Activated CD4-positive, CD25-positive, alpha-beta regulatory T cell (primary cell): ENCODE measurements at places on chromosomes 13 and 19.
A peak's percentile ranks its signal among the peaks of the same experiment; 100 is the strongest.

DNA sequence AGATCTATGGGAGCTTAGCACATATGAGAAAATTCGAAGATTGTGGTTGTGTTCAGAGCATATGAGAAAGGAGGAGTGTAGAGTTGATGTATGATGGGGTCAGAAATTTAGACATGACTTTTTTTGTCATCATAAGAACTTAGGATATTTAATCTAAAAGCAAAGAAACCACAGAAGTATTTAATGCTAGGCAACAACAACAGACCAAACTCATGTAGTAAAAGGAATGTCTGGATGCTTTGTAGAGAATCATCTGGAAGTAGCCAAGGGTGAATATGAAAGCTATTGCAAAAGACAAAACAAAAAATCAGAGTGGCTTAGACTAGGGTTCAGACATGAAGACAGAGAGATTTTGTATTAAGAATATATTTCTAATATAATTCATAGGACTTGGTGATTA lies 190.3 kb downstream of the SLITRK1 start:
- no peak for DNase-seq

DNA sequence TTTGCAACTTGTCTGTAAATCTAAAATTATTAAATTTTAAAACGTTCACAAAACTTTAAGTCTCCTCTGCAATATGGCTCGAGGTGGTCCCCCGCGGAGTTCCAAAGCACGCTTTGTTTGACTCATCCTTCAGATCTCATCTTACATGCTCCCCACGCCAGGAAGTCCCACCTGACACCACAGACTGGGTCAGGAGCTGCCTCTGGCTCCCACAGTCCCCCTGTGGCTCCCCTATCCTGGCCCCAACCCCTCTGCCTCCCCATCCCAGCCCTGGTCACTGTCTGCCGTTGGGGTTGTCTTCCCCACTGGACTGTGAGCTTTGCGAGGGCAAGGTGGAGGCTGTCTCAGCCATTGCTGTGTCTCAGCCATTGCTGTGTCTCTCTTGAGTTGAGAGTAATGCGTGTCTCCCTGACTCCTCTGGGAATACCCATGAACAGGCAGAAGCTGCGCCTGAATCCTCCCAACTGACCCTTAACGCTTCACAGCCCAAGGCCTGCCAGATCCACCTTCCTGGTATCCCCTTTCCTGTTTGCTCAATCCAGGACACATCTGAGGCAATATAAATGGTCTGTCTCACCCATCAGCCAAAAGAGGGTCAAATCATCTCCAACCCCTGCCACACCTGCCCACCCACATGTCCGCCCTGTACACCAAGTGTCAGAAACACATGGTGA lies 15.9 kb downstream of the DYRK1B start:
- DNase-seq = no peak

- no peak for DNase-seq
Observed at GRCh38 chr13:89822467-89822866, 1525.0 kb upstream of the MIR17HG start.

DNA sequence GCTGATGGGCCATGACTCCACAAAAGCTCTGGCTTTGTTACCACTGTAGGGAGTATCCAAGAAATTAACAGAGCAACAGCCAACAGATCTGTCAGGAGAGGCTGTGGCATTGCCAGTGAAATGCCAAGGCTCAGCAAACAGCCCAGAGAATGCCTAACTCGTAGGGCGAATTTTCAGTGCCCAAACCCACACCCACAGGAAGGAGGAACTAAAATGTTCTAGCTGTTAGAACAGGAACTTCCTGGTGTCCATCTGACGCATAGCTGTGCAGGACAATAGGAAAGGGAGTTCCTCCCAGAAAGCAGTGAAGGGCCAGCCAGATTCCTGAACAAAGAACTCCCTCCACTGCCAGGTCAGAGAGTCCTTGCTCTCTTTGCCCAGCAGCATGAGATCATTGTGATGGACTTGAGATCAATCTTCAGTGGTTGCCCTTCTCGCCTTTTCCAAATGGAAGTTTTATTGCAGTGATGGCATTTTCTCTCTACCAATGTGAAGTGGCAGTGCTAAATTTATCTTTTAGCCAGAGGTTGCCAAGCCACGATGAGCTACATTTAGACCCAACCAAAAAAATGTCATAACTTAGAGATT lies 224.2 kb upstream of the STARD13 start:
- no peak for DNase-seq

DNA sequence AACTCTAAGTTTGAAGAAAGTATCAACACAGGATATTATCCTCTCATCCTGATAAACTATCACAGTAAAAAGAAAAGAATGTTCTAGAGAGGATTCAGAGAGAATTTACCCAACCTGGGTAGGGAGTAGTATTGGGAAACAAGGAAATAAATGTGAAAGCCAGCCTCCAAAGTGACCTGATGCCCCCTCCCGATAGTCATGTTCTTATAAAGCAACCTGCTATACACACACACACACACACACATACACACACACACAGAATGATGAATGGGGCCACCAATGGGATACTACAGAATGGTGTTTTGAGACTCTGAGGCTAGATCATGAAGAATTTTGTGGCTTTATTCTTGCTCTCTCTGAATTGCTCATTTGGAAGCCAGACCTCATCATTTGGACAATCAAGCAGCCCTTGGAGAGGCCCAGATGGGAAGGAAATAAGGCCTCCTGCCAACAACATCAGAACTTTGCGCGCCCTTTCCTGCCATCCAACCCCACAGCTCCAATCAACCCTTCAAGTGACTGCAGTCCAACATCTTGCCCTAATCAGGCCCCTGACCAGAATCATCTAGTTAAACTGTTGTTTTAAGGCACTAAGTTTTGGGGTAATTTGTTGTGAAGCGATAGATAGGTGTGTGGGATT lies 807.9 kb upstream of the ARGLU1 start:
- DNase-seq = no peak

DNA sequence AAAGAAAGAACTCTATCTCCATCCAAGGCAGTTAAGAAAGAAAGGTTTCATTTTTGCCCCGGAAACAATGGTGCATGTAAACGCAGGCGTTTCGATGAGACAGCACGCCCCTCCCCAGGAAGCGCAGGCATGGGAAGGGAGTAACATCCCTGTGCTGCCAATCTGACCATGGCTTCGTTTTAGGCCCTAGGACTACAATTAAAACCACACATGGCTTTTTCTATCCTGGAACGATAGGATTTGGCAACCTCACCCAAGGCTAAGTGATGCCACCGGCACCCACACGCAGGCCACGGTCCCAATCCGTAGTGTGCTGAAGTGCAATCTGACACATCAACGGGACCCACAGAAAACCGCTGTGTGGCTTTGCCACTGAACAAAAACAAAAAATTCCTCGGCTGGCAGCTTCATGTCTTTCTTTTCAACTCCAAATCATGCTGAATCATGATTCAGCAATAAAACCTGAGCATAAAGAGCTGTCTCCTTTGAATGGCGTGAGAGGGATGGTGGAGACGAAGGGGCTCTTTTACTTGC lies 24.2 kb downstream of the RANBP3 start:
- DNase-seq = no peak

DNA sequence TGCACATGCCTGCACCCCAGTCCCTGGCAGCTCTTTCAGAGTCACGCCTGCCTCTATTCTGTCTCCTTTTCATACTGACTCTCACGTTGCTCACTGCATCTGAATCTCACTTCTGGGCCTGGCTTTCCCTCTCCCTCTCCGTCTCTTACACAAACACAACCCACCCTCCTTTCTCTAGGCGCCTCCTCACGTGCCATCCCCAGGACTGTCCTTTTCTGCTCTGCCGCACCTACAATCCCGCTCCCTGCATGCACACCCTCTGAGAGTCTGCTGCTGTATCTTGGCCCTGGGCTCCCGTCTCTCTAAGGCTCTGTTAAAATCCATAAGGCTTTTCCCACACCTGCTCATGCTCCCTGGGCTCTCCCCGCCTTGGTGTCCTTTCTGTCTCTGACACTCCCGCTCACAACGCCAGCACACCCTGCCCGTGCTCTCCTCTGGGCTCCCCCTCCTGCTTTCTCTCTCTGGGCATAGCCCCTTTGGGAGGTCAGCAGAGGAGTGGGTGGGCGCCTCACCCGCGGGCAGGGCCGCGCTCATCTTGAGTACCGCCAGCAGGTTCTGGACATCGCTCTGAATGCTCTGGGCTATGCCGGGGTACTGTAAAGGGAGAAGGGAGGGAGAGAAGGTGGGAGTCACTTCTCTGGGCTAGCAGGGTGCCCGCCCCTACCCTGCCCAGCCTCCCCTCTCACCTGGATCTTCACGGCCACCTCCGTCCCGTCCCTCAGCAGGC lies 12.7 kb upstream of the NUMBL start:
- DNase-seq = no peak

DNA sequence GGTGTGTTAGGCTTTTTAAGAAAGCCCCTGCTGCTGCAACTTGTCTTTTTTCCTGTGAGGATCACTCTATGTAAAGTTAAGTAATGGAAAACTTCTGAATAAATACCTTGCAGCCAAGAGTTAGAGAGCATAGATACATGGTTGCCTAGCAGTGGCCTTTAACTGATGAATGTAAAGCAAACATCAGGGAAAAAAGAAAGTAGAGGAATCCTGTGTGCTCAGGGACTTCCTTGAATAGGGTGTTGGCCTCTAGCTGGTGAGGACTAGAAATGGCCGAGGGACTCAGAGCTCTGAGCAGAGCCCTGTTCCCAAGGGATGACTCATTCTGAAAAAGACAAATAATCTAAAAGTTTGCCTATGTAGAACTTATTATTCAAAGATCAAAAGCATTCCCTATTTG lies 135.7 kb downstream of the MIPEP start:
- no peak for DNase-seq

DNA sequence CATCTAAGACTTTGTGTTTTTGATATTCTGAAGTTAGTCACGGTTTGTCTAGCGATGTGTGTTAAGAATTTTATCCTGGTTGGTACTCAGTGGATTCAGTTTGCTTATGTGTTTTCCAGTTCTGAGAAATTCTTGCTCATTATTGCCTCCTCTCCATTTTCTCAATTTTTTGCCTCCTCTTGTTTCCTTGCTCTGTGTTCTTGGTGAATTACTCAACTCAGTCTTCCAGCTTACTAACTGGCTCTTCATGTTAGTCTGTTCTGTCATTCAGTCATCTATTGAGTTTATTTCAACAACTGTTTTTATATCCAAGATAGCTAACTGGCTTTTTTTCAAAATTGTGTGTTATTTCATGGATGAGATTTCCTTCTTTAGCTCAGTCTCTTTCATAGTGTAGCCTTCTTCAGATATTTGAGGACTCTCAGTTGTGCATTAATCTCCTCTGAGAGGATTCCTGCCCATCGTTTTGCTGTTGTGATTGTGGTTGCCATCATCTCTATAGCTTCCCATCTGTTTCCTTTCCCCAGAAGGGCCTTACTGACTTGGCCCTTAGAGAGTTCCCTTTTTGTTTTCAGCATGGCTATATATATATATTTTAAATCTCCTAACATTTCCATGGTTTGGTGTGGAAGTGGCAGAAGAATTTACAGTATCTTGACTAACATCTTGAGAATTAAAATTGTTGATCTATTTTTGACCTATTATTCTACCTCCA lies 6.2 kb downstream of the SETDB2 start:
- DNase-seq = no peak

- peak; percentile 7 for DNase-seq
Observed at GRCh38 chr13:45280751-45281634, 60.0 kb downstream of the TPT1 start.

- no peak for DNase-seq
Observed at GRCh38 chr13:36282821-36283432, 14.7 kb downstream of the CCDC169 start.

GRCh38 chr19:53772943-53773342 lies 51.2 kb downstream of the NLRP12 start:
- DNase-seq = no peak

DNA sequence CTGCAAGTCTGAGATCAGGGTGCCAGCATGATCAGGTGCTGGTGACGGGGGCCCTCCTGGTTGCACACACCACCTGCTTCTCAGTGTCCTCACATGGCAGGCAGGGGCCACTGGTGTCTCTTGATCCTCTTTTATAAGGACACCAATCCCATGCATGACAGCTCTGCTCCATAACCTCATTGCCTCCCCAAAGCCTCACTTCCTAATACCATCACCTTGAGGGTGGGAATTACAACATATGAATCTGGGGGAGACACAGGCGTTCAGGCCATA lies 15.0 kb upstream of the MIER2 start:
- no peak for DNase-seq

GRCh38 chr13:52850072-52850395 lies 1.6 kb upstream of the PCDH8 start:
- no peak for DNase-seq

DNA sequence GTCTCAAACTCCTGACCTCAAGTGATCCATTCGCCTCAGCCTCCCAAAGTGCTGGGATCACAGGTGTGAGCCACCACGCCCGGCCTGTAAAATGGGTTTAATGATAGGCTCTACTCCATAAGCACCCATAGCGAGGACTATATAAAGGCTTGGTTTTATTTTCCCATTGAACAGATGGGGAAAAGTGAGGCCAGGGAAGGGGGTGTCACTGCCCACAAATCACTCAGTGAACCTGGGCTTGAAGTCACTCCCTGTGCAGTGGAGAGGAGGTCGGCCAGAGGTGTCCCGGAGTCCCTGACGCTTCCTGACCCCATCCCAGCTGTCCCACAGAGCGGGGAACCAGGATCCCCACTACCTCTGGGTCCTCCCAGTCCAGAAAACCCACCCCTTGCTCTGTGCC lies 14.9 kb downstream of the TLE2 start:
- no peak for DNase-seq

DNA sequence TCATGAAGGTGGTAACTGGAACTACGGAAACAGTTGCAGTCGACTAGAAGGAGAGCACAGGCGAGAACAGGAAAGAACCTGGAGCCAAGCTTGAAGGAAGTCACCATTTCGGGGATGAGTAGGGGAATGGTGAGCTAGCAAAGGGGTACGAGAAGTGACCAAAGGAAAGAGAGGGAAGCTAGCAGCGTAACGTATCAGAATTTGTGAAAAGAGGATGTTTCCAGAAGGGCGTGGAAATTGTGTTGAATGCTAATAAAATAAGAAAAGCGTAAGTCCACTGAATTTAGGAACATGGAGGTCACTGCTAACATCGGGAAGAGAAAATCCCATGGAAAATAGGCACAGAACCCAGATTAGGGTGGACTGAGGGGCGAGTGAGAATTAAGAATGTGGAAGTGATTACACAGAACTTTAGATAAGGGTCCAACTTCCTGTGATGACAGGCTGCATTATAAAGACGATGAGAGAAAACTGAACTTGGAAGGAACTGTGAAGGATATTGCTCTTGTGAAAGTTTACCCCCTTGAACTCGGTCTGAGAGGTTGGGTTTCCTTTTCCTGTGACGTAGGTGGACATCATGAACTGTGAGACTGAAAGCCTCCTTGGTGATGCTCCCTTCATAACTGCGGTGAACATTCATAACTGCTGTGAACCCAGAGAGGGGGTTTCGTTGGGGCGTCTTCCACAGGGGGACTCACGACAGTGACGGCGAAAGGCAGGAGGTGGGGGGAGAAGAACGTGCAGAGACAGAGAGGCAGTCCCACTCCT lies 2.0 kb upstream of the FFAR2 start:
- no peak for DNase-seq

- DNase-seq = no peak
Observed at GRCh38 chr13:45776748-45777147, 74.6 kb downstream of the CBY2 start.

GRCh38 chr19:17847538-17848366 lies at the start of gene JAK3:
TSS of gene JAK3 (minus strand) at chr19:17847982. CDS start at chr19:17844417, 3,565 bp downstream.
- DNase-seq = peak; percentile 82
